ENCODE measurements at places on chromosomes 1 and 21.

DNA sequence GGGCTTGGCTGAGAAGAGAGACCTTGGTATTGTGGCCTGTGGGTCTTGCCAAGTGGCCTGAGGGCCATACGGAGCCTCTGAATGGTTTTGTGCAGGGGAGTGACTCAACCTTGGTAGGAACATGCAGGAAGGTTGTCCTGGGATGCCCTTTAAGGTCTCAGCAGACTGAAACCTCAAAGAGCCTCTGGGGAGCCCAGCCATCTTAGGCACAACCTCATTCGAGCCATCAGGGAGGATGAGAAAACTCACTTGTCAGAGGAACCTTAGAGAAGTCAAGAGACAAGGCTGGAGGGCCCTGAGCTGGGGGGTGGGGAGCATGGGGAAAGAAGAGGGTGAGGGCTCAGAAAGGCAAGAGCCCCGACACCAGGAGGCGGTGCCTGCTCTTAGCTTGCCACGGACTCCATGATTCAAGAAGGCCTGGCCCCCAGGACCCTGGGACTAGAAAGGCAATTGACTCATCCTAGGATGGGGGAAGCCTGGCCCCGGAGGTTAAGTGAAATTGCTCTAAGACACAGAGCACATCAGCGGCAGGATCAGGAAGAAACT is 13.0 kb downstream of the IFI6 start:
- DNase-seq: no peak

DNA sequence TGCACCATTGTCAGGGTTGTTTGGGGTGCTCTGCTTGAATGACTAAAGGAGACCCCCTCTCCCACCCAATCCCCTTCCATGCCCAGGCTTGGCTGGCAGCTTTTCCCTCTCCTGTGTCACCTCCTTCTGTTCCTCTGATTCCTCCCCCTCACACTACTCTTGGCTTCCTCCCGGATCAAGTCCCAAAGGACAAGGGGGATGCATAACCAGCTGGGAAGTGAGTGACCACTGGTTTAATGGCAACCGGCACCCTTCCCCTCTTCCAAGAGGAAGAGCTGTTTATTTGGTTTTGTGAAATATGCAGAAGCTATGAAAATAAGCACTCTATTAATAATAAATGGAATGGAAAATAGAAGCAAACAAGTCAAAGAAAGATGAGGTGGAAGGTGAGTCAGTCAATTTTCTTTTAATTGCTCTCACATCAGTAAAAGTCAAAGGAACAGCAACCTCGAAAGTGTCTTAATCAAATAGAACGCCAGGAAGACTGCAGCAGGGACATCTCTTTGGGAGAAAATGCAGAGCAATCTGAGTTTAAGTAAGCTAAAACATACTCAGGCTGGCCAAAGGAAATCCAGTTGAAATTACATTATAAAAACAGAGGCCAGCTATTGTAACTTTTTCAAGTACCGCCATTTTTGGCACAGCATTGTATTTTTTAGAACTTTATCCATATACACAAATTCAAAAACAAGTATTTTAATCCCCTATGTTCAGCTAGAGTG is 322.5 kb downstream of the SIPA1L2 start:
- no peak for DNase-seq

- no peak for DNase-seq
These were observed 297.5 kb downstream of the HHIPL2 start for GRCh38 chr1:222250376-222250775.

DNA sequence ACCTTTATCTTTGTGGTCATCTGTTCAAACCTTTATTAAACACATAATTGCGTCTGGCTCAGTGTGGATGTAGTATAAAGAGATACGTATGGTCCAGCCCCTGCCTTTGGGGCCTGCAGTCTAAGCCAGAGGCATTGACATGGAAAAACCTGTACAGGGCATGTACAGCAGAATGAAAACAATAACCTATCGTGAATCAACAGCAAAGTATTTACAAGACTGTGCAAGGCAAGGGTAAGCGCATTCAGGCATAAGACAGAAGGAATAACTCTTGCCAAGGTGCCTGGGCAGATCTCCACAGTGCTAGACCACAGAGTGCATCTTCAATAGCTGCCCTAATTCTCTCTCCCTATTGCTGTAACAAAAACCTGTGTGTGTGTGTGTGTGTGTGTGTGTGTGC is 35.5 kb downstream of the KIRREL1 start:
- DNase-seq: no peak

DNA sequence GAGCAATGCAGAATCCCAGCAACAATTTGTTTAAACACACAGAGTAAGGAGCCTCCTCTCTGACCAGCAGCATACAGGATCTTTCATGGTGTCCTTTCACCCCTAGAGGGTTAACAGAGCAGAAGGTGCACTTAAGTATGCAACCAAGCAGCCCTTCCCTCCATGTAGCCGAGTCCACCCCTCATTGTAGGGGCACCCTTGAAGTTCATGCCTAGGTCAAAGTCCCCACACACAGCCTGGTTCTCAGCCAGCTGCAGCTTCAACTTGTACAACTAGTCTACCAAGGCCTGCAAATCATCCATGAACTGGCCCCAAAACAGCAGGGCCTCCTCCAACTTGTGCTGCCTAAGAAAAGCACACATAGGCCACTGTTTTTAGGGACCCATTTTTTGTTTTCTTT is 7.0 kb upstream of the BMP8B start:
- no peak for DNase-seq

GRCh38 chr1:220239966-220240365 is 32.3 kb downstream of the RAB3GAP2 start:
- no peak for DNase-seq

DNA sequence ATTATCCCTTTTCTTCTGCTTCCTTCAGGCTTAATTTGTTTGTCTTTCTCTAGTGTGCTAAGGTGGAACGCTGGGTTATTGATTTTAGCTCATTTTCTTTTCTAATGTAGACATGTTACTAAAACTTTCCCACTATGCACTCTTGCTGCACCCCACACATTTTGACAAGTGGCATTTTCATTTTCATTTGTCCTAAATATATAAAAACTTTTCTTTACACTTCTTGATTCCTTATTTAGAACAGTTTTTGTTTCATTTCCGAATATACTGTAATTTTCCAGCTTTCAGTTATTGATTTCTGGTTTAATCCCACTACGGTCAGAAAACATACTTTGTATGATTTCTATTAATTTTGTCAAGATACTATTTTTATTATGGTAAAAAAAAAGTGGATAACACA is 25.3 kb downstream of the SH3BP5L start:
- no peak for DNase-seq

GRCh38 chr1:10419351-10419750 is 10.9 kb upstream of the CENPS start:
- no peak for DNase-seq

DNA sequence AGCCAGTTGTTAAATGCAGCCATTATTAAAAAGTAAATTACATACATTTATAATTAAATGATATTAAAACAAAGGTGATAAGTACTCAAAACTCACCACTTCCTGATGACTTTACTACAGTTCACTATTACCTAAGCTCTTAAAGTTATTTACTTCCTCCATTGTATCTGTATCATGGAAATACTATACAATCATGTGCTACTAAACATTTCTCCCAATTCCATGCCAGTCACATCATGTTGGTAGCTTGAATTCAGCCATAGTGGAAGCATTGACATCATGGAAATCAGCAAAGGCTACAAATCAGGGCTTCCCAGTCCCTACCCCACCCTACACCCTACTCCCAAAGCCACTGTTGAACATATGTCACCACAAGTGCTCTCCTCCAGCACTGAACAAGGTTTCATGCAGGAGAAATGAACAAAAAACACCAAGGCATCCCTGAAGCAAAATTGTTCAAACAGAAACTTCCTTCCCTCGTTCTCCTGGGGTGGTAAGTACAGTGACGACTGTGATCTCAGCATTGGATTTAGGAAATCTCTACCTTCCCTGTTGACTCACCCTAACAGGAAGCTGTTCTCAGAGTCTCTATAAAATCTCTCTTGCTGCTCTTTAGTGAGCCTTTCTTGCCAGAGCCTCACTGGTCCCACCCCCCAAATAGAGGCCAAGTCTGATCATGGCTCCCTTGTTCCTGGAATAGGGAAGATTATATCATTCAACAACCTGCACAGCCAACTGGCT is 12.7 kb downstream of the VSIG8 start:
- no peak for DNase-seq

DNA sequence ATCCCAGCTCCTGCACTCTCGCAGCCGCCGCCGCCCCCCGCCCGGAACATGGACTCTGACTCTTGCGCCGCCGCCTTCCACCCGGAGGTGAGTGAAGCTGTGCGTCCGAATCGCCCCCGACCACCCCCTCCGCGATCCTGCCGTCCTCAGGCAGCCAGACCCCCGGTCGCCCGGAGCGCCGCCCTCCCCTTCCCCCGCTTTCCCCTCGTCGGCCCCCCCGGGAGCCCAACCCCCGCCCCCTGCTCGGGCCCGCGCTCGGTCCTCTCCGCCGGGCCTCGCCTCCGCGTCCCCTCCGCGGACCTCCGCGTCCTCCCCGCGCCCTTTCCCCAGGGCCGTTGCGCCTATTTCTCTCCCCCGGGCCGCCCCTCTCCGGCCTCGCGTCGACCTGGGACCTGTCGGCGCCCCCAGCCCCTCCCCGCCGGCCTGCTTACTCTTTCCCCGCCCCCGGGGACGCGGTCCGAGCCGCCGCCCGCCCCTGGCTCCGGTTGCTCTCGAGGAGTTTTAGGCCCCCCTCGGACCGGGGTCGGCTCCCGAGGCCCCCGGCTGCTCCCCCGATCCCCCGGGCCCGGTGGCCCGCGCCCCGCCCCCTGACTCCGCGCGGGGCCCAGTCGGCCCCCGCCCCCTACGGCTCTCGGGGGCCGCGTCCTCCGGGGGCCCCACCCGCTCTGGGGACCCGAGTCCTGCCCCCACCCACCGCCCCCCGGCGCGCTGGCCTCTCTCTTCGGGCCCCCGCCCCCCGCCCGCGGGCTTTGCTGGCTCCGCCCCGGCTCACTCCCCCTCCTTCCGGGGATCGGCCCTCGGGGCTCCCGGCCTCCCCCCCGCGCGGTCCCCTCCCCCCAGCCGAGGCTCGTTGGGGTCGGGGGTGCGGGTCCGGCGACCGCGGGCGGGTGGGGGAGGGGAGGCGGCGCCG is 743 bp downstream of the PHF13 start:
- peak; percentile 35 for DNase-seq

GRCh38 chr1:176119549-176119948 is 87.5 kb downstream of the COP1 start:
- DNase-seq: no peak

DNA sequence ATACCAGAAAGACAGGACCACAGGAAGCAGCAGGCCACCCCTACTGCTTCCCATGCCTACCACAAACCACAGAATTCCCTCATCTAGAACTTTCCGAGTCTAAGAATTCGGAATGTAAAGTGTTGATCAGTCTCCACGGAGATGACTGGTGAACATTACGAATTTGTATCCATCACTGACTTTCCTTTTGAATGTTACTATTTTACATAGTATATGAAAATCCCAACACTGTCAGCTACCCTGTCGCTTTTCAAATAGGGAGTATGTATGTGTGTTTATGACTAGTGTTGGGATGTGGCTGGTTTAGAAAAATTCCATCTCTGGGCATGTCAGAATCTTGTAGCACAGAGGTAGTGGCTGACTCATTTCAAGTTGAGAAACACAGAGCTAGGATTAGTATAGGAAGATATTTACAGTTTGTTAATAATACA is 118.2 kb downstream of the COQ8A start:
- DNase-seq: no peak

GRCh38 chr1:52926864-52927211 is 238 bp upstream of the SCP2 start:
- DNase-seq: no peak

GRCh38 chr1:170097449-170097948 is 23.0 kb upstream of the KIFAP3 start:
- DNase-seq: no peak

DNA sequence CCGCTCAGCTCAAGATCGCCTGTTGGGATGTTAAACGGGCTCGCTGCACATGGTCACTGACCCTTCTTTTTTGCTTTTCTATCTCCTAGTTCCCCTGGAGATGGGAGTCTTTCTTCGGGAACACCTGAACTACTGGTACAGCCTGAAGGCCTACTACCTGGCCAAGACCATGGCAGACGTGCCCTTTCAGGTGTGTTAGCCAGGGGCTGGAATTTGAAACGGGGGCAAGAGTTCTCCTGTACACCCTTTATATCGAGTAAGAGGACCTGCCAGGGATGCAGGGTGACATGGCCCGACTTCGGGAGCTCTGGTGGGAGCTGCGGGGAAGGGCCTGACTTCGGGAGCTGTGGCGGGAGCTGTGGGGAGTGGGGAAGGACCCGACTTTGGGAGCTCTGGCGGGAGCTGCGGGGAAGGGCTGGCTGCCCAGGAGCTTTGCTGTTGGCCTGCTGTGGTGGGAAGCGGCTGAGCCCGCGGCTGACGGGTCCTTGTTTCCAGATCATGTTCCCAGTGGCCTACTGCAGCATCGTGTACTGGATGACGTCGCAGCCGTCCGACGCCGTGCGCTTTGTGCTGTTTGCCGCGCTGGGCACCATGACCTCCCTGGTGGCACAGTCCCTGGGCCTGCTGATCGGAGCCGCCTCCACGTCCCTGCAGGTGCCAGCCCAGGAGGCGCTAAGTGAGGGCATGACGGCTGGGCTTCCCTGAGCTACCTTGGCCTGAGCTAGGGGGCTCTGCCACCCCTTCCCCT is 24.0 kb downstream of the TFF3 start:
- no peak for DNase-seq

All from activated CD4-positive, CD25-positive, alpha-beta regulatory T cell (primary cell).